Left ventricle myocardium inferior (tissue), 1 donor: ENCODE measurements at places on chromosomes 1 and 21.
A peak's percentile ranks its signal among the peaks of the same experiment; 100 is the strongest.

DNA sequence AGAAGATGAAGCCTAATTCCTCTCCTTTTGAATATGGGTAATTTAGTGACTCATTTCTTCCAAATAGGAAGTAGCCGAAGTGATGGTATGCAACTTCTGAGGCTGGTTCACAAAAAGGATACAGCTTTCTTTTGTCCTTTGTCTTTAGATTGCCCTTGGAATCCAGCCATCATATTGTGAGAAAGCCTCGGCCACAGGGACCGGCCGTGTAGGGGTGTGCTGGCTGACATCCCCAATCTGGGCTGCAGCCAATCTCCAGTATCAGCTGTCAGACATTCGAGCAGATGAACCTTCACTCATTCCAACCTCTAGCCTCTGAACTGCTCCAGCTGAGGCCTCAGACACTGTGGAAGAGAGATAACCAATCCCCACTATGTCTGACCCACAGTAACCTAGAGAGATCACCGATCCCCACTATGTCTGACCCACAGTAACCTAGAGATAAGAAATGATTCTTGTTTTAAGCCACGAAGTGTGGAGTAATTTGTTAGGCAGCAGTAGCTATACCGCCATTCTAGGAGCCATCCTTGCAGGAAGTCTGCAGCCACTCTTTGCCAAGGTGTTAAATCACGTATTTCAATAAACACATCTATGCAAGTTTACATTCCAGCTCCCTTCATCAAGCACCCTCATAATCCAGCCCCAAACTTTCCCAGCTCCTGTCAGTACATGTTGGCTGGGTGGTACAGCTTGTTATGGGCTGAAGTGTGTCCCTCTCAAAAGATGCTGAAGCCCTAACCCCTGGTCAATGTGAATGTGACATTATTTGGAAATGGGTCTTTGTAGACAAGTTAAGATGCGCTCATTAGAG is 2.9 kb upstream of the DIP2A start:
- DNase-seq = no peak

- DNase-seq = no peak
Measured at GRCh38 chr1:81032374-81032773, 768.4 kb upstream of the ADGRL2 start.

DNA sequence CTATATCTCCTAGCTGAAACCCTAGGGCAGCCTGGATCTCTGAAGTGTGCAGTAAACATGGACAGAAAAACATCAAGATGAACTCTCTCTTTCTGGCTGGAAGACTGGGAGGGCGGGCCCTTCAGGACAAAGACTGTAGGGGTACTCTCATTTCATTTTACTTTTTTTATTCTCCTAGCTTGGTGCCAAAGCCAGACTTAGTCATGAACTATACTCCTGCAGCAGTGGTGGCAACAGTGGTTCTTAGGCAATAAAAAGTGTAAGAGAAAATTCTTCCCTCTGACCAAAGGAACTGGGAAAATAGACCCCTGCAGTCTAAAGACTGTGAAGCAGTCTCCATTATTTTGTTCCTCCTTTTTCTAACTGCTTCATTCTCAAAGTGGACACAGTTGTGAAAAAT is 213.8 kb upstream of the JUN start:
- no peak for DNase-seq

- peak; percentile 65 for DNase-seq
Measured at GRCh38 chr1:156898161-156898566, 4.6 kb downstream of the PEAR1 start.

- no peak for DNase-seq
Measured at GRCh38 chr1:110280126-110280525, 59.1 kb upstream of the RBM15 start.

DNA sequence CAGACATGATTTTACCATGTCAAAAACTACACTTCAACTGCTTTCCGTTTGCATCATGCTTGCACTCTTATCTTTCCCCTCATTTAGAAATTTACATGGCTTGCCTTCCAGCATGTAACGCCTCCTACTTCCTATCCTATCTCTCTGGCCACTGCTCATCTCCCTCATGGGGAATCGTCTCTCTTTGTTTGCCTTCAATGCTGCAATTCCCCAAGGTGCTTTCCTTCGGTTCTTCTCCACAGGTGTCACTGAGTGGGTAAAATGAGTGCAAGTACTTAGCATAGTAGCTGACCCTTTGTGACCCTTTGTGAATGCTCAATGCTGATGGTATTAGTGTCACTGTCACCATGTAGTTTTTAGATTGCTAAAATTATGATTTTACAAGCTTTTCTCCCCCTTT is 63.1 kb downstream of the APP start:
- no peak for DNase-seq

DNA sequence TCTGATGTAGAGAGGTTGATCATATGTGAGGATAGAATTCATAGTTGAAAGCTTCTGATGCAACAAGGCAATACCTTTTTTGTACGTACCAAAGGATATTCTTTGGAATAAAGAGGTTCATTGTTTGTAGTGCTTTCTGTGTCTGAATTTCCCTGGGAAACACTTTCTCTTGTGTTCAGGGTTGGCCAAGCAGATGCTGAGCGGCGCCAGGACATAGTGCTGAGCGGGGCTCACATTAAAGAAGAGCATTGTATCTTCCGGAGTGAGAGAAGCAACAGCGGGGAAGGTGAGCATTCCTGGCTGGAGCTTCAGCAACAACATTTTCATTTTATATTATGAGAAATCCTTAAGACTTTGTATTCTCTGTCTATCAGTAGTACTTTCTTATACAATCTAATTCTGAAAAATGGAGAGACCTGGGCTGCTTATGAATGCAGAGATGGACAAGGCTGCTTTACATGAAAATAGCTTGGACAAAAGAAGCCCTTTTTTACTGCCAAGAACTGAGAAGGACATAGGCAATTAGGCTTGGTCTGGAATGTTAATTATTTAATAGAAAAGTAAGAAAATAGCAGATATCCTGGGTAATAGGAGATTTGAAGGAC is 85.2 kb downstream of the KIF1B start:
- DNase-seq = no peak

GRCh38 chr1:6183520-6183989 is 3.4 kb upstream of the CHD5 start:
- DNase-seq = no peak

- DNase-seq = no peak
Measured at GRCh38 chr1:45542591-45542990, 8.0 kb upstream of the AKR1A1 start.

DNA sequence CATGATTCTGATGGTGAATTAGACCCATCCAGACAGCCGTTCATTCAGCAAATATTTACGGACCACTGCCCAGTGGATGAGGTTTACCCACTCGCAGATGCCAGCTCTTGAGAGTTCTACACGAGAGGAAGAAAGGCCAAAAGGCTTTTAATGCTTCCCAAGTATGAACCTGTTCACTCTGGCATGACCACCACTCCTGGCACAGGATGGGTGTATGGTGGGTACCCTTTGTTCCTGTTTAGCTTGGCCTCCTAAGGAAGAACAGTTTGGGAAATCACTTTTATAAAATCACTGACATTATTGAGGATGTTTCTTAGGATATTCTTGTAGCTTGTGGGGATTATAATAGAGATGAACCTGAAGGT is 67.2 kb downstream of the HMGB4 start:
- DNase-seq = no peak

DNA sequence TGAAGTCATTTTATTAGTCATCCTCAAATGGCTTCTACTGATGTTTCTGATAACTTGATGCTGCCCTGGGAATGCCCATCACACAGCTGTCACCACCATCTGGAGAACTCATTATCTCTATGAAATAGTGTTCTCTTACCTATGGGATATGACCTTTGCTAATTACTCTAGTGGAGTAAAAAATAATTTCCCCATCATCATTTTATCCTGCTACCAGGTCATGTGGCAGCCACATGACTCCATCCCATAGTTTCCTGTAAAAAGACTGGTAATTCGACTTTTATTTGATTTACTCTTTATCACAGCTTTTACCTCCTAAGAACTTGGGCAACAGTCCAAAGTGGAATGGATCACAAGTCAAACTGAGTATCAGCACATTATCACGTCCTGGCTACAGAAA is 76.1 kb upstream of the USP25 start:
- no peak for DNase-seq

GRCh38 chr1:82386365-82387011 is 585.8 kb downstream of the ADGRL2 start:
- DNase-seq = no peak

- no peak for DNase-seq
Measured at GRCh38 chr1:202068596-202068995, 54.1 kb upstream of the GPR37L1 start.

- DNase-seq = no peak
Measured at GRCh38 chr1:24085546-24085945, 26.4 kb downstream of the MYOM3 start.

DNA sequence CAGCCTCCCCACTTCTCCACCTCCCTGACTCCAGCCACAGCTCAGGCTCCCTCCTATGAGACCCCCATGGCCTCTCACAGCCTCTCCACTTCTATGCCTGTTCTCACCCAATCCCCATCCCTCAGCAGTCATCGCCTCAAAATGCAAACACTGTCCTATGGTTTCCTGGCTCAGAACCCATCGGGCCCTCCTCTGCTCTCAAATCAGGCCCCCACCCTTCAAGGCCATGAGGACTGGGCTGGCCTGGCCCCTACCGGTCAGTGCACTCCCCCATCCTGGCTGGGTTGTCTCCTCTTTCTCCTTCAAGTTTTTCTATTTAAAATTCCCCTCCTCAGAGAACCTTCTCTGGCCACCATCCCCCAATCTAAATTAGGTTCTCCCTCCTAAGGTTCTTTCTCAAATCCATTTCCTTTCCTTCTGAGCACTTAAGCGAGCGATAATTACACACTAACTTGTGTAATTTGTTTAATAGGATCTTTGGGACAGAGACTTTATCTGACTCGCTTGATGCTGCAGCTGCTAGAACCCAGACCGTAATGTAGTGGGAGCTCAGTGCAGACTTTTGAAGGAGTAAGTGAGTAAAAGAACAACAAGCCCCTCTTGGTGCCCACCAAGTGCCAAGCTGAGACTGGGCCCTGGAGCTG is 347.2 kb downstream of the MATN1 start:
- no peak for DNase-seq

GRCh38 chr1:177343445-177343844 is 172.7 kb downstream of the BRINP2 start:
- no peak for DNase-seq

GRCh38 chr1:220458936-220459335 is 69.0 kb upstream of the MARK1 start:
- DNase-seq = no peak
